GM04503 (cell line): ENCODE measurements at places on chromosomes 3 and 15.

GRCh38 chr3:100898681-100899080 lies 94.5 kb downstream of the ABI3BP start:
- no peak for DNase-seq

GRCh38 chr3:77456431-77456830 lies 416.5 kb downstream of the ROBO2 start:
- no peak for DNase-seq

GRCh38 chr3:102180280-102180931 lies 254.4 kb upstream of the ZPLD1 start:
- peak; percentile 92 for DNase-seq

DNA sequence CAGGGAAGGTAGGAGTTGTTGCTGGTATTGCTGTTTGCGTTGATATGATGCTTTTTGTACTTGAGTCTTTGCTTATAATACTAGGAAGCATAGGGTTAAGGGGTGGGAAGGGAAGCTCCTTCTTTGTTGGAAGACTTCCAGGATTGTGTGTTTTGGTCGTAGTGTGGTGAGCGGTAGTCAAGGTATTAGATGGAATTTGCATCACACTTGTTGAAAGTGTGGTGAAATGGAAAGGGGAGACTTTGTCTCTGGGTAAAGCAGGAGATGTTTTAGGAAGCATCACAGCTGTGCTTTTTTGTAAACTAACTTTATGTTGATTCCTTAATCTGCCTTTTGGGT lies 14.9 kb downstream of the IGSF10 start:
- no peak for DNase-seq

- no peak for DNase-seq
Measured at GRCh38 chr3:150308481-150309256, 99.4 kb upstream of the TSC22D2 start.

- no peak for DNase-seq
Measured at GRCh38 chr3:48446043-48446424, 503 bp upstream of the ATRIP start.

DNA sequence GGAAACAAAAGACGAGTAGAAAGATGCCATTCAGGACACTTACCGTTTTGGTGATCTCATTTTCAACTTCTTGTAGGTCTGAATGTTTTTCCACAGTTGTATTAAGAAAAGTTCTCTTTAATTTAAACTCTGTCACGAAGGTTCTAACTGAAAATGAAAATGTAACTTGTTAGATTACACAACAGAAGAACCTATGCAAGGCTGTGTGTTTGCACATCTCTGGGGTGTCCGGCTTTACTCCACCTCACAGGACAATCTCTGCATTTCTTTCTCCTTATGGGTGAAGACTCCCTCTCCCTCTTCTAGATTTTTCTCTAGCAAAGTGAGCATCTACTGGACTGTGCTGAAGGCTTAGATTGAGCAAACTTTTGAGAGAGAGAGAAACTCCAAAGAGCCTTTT lies 50.6 kb downstream of the HEG1 start:
- no peak for DNase-seq

- no peak for DNase-seq
Measured at GRCh38 chr3:127370906-127371305, 83.1 kb upstream of the PRR20G start.

GRCh38 chr3:158912621-158913020 lies 110.8 kb downstream of the MFSD1 start:
- peak; percentile 26 for DNase-seq

GRCh38 chr3:134057654-134058110 lies 28.0 kb upstream of the SLCO2A1 start:
- DNase-seq = no peak

DNA sequence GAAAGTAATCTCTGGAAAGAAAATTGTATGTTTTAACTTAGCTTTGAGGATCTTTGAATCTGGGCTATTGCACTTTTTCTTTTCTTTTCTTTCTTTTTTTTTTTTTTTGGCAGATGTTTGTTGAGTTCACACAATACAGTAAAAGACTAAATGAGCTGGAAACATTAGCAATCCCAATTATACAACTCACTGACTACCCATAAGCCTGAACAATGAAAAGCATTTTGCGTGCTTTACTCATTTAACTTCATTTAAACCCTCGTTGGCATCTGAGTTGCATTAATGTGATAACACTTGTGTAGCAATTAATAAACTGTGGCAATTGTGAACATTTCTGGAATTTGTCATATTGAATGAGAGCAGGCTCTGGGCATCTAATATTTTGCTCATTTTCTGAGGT lies 269.4 kb upstream of the RBMS3 start:
- DNase-seq = no peak

DNA sequence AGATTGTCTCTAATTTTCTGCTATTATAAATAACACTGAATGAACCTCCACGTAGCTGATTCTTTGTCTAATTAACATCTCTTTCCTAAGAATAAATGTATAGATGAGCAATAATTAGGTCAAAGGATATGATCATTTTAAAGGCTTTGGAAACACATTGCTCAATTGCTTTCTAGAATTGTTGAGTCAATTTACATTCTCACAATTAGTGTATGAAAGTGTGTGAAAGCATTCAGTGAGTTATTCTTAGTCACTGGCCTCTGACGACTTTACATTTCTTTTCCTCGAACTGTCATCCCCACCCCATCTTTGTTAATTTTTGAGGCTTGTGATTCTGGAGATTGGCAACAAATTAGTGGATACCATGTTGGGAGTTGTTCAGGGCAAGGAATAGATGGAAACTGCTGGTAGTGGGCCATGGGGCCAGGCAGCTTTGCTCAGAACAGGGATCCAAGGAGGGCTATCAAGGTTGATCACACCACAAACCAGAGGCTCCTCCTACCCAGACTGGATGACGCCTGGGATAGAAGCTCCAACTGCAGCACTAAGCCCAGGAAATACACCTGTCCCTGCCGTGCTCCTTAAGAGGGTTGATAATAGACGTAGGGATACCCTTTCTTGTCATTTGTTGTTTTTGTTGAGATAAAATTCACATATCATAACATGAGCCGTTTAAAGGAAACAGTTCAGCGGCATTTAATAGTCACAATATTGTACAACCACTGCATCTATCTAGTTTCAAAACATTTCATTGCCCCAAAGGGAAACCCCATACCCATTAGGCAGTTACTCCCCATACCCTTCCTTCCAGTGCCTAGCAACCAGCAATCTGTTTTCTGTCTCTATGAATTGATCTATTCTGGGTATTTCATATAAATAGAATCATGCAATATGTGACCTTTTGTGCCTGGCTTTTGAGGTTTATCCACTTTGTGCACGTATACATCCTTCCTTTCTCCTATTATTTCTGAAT lies 27.9 kb downstream of the EIF1B start:
- DNase-seq = no peak

GRCh38 chr3:177574222-177574856 lies 377.1 kb upstream of the TBL1XR1 start:
- DNase-seq = no peak

DNA sequence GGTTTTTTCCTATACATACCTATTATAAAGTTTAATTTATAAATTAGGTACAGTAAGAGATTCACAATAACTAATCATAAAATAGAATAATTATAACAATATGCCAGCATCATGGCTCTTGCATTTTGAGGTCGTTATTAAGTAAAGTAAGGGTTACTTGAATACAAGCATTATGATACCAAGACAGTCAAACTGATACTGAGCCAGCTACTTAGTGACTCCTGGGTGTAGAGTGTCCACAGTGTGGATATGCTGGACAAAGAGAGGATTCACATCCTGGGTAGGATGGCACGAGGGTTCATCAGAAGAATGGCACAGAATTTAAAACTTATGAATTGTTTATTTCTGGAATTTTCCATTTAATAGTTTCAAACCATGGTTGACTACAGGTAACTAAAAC lies 157.2 kb upstream of the IL12A start:
- no peak for DNase-seq

DNA sequence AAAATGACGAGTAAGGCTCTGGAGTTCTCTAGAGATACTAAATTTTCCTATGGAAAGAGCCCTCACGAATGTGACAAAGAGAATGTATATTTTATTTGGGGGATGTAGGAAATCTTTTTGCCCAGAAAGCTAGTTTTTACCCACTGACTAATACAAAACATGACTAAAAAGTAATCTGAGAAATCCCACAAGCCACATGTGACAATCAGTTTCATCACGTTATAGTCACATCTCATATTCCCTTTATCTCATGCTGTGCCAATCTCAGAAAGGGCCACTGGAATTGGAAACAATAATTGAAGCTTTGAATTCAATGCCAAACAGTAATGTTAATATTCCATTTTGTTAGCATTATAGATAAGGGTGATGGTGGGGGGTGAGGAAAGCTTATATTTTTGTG lies 509.0 kb upstream of the GOLIM4 start:
- no peak for DNase-seq

DNA sequence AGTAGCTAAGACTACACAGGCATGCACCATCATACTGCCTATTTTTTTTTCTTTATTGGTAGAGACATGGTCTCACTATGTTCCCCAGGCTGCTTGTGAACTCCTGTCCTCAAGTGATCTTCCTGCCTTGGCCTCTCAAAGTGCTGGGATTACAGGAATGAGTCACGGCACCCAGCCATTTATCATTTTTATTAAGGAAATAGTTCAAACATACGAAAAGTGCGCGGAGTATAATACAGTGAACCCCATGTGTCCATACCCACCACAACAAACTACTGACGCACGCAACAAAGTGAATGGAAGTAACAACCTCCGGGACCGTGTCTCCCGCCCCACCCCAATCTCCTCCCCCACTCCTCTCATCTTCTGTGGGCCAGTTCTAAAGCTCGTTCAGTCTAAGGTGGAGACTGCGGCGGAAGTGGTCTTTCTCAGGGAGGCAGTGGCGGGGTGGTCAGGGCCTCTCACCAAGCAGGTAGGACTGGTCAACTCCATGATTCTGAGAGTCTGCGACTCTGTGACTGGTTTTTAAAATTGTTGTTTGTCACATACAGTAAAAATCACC lies 42.1 kb downstream of the DNAJB8 start:
- DNase-seq = peak; percentile 71

- no peak for DNase-seq
Measured at GRCh38 chr15:65758242-65758641, 33.9 kb downstream of the DENND4A start.

DNA sequence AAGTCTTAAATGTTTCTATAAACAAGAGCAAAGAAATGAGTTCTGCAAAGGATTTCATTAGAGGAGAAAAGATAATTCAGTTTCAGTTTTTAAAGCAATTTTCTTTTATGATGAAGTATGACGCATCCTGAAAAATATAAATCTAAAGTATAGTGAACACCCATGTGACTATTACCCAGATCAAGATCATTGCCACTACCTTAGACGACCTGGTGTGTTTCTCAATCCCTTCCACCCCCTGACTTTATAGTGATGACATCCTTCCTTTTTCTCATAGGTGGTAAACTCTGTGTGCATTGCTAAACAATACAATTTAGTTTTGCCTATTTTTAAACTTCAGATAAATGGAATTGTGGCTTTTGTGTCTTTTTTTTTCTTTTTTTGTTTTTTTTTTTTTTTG lies 8.4 kb downstream of the STT3B start:
- DNase-seq = no peak

GRCh38 chr3:12751571-12751970 lies 7.5 kb downstream of the TMEM40 start:
- DNase-seq = no peak

GRCh38 chr3:26018889-26019288 lies 229.0 kb downstream of the OXSM start:
- DNase-seq = no peak

- no peak for DNase-seq
Measured at GRCh38 chr3:71817262-71817661, 32.3 kb upstream of the PROK2 start.

DNA sequence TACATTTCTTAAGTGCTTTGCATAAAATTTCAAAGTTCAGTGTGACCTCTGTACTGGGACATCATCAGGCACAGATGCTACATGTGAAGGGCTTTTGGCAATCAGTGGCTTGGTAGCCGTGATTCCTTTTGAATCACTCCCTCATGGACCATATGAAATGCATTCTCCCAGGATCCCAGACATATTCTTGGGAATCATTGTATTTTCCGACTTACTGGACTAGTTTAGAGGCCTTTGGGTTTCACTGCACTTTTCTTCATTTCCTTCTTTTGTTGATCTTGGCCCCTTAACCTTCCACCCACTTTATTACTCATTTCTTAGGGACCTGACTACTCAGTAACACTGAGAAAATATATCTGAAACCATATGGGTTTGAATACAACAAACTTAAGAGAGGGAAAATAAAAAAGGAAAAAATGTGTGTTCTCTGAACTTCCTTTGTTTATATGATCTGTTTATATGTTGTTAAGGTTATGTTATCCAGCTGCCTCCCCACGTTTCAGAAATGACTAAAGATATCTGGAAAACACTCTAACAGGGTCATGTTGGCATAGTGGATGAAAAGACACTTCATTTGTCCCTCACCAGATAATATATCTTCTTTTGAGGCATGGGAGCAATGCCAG lies 35.1 kb downstream of the HMG20A start:
- DNase-seq = peak; percentile 74

DNA sequence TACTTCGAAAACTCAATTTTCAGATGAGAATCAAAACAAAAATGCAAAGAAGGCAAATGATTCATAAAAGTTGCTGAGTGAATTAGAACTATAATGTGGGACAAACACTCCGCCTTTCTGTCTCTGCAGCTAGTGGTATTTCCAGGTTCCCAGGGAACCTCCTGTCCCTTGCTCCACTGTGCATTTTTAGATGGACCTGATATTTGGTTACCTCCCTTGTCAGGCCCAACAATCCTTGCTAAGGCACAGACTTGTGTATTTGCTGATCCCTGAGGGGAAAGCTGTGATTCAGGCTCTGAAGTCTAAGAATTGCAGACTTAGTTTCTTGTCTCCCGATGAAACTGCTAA lies 162.7 kb downstream of the LPP start:
- DNase-seq = no peak

GRCh38 chr3:169813757-169814517 lies 1.2 kb upstream of the LRRC34 start:
- no peak for DNase-seq

- DNase-seq = no peak
Measured at GRCh38 chr3:134186391-134186790, 64.3 kb downstream of the RYK start.
